Regular cardiac myocyte (primary cell): ENCODE measurements at places on chromosomes 6 and 20. TPM values are rescaled to one million over a fixed set of nuclear protein-coding genes. Genes with fewer than 3 reads are reported as not detected.

The GTSF1L gene
- not detected in 2 replicates for total RNA-seq

The MTO1 gene
- total RNA-seq = 24.8 and 34.7 TPM in 2 replicates

The KIF25 gene
- total RNA-seq = 0.38 and 2.0 TPM in 2 replicates

The TRAPPC3L gene
- total RNA-seq = under 0.01 and 0.19 TPM in 2 replicates

The KIF16B gene
- total RNA-seq = 14.2 and 21.7 TPM in 2 replicates

The CENPW gene
- 3.7 and 21.3 TPM in 2 replicates for total RNA-seq

The SPTLC3 gene
- 3.1 and 5.9 TPM in 2 replicates for total RNA-seq

The SLC22A2 gene
- under 0.01 TPM in 1 of 2 replicates, not detected in the other for total RNA-seq

The LRRN4 gene
- total RNA-seq = 0.28 and 0.38 TPM in 2 replicates

The SOX18 gene
- under 0.01 and 0.19 TPM in 2 replicates for total RNA-seq

The PSORS1C1 gene
- total RNA-seq = 0.19 and 1.7 TPM in 2 replicates

The BCAS1 gene
- total RNA-seq = under 0.01 and 0.19 TPM in 2 replicates

The SLCO4A1 gene
- total RNA-seq = 0.19 and 0.56 TPM in 2 replicates

The VGLL2 gene
- not detected in 2 replicates for total RNA-seq

The ITPA gene
- total RNA-seq = 21.4 and 53.7 TPM in 2 replicates

The KCNQ2 gene
- 0.19 TPM in 1 of 2 replicates, not detected in the other for total RNA-seq

The MOG gene
- not detected in 2 replicates for total RNA-seq

The ANGPT4 gene
- total RNA-seq = under 0.01 TPM in 1 of 2 replicates, not detected in the other

The TMEM74B gene
- total RNA-seq = under 0.01 TPM in 1 of 2 replicates, not detected in the other

The SLC17A3 gene
- total RNA-seq = not detected in 2 replicates

The UCKL1 gene
- 13.5 and 25.9 TPM in 2 replicates for total RNA-seq

The PLAGL2 gene
- total RNA-seq = 0.85 and 1.5 TPM in 2 replicates

The CPXM1 gene
- total RNA-seq = 0.19 and 0.28 TPM in 2 replicates

The RALGAPB gene
- 18.6 and 24.8 TPM in 2 replicates for total RNA-seq

The CTCFL gene
- total RNA-seq = under 0.01 TPM in 1 of 2 replicates, not detected in the other

The CALHM4 gene
- 0.19 and 0.28 TPM in 2 replicates for total RNA-seq

The ABHD16B gene
- not detected in 2 replicates for total RNA-seq

The NMBR gene
- total RNA-seq = under 0.01 and 0.28 TPM in 2 replicates

The SPAG4 gene
- total RNA-seq = 17.1 and 36.1 TPM in 2 replicates

The AGER gene
- total RNA-seq = 0.56 and 0.58 TPM in 2 replicates

The SPATS1 gene
- total RNA-seq = not detected in 2 replicates

The EEF1A2 gene
- total RNA-seq = 0.38 and 5.4 TPM in 2 replicates

The ESR1 gene
- 0.77 and 1.1 TPM in 2 replicates for total RNA-seq

The DEFB124 gene
- total RNA-seq = not detected in 2 replicates

The TMEM200A gene
- total RNA-seq = 124 and 232 TPM in 2 replicates

The TBXT gene
- total RNA-seq = not detected in 2 replicates

The C6orf58 gene
- total RNA-seq = 0.19 TPM in 1 of 2 replicates, not detected in the other

The RAET1L gene
- not detected in 2 replicates for total RNA-seq

The RAB44 gene
- total RNA-seq = under 0.01 TPM in 2 replicates

The UBE2C gene
- total RNA-seq = 7.9 and 46.4 TPM in 2 replicates

The VSX1 gene
- not detected in 2 replicates for total RNA-seq

The C4B gene
- total RNA-seq = 1.9 and 4.5 TPM in 2 replicates

The FOXA2 gene
- not detected in 2 replicates for total RNA-seq

The C6orf52 gene
- 0.56 TPM in 1 of 2 replicates, not detected in the other for total RNA-seq

The WFDC5 gene
- not detected in 2 replicates for total RNA-seq

The SYNDIG1 gene
- 0.58 and 1.4 TPM in 2 replicates for total RNA-seq

The GNAS-AS1 gene
- total RNA-seq = 0.58 and 1.1 TPM in 2 replicates

The CCN5 gene
- total RNA-seq = under 0.01 and 3.7 TPM in 2 replicates

The TSHZ2 gene
- 0.19 and 1.4 TPM in 2 replicates for total RNA-seq
